ENCODE measurements at places on chromosomes 5 and 9. TPM values are rescaled to one million over a fixed set of nuclear protein-coding genes. Genes with fewer than 3 reads are reported as not detected.

GRCh38 chr5:125489146-125489545 lies 742.7 kb upstream of the ZNF608 start:
- no peak for DNase-seq

GRCh38 chr5:77143998-77144836 lies 57.1 kb upstream of the ZBED3 start:
- DNase-seq = peak; percentile 73

DNA sequence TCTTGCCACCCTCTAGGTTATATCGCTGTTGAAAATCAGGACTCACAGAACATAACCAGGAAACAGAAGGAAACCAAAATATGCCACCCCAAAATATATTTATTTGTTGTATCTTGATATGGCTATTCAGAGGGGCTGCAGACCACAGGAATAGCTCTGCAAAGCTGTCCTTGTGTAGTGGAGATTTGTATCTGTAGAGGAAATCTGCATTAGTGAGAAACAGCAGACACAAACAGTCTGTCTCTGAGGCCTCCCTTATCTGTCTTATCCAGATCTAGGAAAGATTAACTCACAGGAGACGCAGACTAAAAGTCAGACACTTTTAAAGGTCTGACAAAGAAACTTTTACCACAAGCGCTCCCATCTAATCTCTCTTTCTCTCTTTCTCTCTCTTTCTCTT lies 54.1 kb upstream of the CEMIP2 start:
- DNase-seq = no peak

DNA sequence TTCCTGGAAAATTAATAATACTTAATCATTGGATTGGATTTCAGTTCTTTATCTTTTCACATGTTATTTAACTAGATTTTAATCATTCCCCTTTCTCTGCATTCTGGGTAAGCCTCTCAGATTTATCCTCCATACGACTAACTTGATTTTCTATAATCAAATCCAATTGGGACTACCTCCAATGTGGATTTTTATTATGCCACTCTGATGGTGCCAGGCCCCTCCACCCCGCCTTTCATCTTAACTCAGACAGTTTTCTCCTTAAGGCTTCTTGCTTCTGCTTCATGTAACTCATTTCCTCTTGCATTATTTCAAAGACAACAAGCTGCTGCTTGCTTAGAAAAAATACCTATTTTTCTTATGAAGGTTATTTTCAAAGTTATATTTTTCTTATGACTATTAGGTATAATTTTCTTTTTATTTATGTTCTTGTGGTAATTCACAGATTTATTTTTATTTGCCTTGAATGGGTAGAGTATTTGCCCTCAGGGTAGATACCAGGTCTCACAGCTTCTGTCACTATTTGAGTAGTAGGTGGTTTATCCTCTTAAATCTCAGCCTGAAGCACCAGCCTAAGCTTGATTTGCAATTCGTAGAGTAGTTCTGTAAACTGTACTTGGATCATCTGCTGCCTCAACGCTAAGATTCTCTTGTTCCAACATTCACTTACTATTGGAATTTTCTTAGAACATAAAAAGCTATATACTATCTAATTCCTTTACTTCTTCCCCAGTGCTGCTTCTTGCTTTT lies 659.0 kb upstream of the ARRDC3 start:
- DNase-seq = no peak

GRCh38 chr5:117411701-117412100 lies 837.1 kb upstream of the SEMA6A start:
- no peak for DNase-seq

- no peak for DNase-seq
These were observed 255.9 kb downstream of the SAXO1 start for GRCh38 chr9:18776836-18777820.

DNA sequence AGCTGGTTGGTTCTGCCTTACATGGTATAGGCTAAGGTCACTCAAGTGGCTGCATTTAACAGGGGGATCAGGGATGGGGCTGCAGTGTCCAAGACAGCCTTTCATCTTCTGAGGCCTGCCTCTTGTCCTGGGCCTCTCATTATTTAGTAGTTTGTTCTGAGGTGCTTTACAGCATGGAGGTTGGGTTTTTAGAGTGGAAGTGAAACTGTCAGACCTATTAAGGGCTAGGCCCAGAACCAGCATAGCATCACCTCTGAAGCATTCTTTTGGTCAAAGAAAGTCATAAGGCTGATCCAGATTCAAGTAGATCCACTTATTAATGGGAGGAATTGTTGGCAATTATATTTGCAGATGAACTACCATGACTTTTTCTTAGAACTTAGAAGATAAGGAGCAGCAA lies 146.0 kb upstream of the NMUR2 start:
- no peak for DNase-seq

GRCh38 chr5:106880656-106881055 lies 790.1 kb downstream of the EFNA5 start:
- no peak for DNase-seq

DNA sequence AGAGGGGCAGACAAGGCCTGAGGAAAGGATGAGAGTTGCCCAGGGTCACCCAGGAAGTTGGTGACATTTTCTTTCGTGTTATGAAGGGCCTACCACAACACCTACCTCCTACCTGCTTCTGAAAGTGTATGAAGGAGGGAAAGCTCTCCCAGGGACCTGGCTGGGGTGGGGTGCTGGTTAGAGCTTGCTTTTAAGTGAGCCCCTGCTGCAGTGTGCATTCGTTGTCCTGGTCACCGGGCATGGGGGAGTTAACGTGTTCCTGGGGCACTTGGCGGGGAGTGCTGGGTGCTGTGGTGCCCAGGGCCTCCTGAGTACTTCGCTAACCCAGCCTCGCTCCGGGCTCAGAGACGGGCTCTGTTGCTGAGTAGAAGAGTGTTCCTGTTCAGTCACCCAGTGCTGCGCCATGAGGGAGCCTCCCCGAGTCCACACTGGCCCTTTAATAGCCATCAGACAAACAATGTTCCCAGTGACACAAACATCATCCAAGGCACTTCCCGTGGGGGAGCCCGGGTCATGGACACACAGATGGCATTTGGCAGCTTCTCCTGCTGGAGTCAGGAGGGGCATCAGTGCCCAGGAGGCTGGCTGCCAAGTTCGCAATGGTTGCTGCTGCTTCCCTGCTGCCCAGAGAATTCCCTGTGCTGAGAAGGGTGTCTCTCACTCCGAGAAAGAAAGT lies 85.7 kb downstream of the AMBP start:
- DNase-seq = peak; percentile 79

DNA sequence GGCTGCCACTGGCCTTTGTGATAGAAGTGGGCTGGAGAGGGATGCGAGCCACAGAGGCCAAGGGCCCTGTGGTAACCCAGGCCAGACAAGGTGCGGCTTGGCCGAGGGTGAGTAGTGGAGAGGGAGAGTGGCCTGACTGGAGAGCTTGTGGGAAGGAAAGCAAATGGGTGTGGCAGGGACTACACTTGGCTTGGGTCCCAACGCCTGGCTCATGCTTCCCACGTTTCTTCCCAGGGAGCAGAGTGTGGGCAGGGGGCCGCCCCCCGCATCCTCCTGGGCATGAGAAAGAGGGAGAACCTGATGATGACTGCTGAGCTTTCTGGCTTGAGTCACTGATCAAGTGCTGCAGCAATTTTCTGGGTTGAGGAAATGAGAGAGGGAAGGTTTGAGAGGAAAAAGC lies 95.7 kb downstream of the ANKH start:
- no peak for DNase-seq

DNA sequence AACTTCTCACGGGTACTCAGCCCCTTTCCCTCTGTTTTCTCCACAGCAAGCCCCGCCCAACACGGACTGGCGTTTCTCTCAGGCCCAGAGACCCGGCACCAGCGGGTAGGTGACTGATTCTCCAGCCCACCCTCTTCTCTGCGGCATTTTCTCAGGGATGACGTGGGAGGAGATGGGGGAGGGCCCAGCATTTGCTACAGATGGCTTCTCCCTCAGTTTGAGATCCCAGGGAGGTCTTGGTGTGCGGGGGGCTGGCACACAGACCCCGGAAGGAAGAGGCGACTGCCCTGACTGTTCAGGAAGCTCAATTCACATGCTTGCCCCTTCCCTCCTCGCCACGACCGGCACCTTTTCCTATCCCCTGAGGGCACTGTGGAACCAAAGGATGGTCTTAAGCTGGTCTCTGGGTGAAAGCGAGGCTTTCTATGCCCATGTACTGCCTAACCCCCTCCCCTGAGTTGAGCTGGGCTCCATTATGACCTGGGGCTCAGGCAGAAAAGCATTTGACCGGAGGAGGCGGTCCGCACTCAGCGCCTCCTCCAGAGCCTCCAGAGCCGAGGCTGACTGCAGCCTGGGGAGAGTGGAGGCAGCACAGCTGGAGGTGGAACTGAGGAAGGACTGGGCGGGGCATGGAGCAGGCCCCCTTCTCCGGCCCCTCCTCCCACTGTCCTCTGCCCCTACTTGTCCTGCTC lies 6.0 kb downstream of the PCDHGC5 start:
- no peak for DNase-seq

DNA sequence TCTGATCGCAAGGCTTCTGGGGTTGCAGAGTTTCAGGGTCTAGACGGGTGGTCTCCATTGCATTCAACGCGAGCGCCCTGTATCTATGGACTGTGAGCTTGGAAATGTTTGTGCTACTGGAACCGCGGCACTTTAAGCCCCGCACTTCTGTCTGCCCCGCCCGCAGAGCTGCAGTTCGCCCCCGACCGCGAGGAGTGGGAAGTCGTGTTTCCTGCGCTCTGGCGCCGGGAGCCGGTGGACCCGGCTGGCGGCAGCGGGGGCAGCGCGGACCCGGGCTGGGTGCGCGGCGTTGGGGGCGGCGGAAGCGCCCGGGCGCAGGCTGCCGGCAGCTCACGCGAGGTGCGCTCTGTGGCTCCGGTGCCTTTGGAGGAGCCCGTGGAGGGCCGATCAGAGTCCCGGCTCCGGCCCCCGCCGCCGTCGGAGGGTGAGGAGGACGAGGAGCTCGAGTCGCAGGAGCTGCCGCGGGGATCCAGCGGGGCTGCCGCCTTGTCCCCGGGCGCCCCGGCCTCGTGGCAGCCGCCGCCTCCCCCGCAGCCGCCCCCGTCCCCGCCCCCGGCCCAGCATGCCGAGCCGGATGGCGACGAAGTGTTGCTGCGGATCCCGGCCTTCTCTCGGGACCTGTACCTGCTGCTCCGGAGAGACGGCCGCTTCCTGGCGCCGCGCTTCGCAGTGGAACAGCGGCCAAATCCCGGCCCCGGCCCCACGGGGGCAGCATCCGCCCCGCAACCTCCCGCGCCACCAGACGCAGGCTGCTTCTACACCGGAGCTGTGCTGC lies 1.0 kb downstream of the ADAMTS19 start:
- peak; percentile 11 for DNase-seq

GRCh38 chr5:157116483-157116954 lies 7.7 kb upstream of the HAVCR2 start:
- DNase-seq = no peak

DNA sequence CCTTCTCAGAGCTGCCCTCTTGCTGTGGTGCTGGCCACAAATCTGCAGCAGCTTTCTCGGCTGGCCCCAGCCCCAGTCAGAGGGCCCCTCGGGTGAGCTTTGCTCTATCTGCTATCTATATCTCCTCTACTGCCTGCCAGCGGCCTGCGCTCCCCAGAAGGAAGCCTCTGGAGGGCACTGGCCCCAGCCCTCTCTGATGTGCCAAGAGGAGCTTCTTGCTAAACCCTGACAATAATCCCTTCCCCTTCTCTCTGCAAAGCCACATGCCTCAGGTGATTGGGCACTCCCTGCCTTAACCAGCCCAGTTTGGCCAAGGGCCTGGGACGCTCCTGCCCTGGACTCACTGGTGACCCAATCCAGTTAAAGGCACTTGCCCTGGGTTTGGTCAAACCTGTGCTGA lies 42.7 kb downstream of the CAMK2A start:
- DNase-seq = no peak

DNA sequence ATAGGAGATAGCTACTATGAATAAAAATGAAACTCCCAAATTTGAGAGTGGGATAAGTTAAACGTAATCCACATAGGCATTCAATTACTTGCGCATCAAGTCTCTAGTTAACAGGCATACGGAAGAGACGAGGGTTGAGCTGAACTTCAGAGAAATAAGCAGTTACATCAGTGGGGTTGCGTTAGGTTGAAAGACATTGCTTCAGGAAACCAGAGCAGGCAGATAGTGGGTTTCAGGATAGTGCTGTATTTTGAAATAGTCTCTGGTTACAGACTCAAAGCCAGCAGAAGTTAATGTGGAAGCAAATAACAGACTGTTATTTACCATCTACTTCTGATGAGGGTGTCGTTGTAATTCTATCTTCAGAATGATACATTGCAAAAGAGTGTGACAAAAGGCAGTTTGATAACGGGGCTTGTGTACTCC lies 533.4 kb downstream of the PDE4D start:
- DNase-seq = no peak

DNA sequence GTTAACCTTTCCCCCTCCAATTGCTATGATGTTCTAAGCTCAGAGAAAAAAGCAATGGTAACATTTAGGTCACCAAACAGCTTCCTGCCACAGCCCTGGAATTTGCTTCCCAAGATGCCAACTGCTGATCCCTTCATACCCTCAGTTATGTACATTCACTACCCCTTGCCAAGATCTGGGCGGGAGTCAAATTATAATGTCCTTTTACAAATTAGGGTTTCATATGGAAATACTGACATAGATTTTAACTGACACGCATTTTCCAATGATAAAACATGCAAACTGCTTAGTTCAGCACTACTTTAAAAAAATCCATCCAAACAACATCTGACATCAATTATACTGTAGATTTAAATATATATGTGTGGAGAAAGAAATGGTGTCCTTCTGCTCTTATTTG lies 5.0 kb downstream of the LOX start:
- no peak for DNase-seq

DNA sequence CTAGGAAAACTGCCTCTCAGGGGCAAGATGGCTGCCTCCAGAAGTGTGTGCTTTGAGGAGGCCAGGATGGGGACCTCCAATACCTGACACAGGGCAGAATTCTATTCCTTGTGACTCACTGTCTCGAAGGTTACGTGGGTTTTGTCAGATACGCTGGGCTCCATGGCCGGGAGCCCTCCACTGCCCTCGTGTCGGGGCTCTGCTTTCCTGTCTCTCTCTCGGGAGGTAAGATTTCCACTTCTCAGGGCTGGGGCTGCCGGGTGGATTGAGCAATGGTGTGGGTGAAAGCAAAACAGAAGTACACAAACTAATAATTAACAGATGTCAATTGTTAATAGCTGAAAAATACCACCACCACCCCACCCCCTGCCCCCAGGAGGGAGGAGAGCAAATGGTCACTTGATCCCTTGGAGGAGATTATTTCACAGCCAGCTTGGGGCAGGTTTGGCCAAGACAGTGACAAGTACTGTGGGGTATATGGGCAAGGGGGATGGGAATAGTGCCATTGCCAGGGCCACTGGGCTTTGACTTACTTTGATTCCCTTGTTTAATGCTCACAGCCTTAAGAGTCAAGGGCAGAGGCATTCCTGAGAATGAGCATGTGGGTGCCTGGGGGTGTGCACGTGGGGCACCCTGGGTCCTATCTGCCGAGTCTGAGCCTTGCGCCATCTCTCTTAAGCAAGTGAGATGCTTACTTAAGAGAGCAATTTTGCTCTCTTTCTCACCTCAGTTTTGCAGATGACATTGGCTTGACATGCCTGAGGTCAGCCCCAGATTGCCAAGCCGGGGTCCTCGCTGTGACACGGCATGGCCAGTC lies 28.8 kb upstream of the DAB2IP start:
- peak; percentile 65 for DNase-seq

- no peak for DNase-seq
These were observed 158.5 kb downstream of the TRPM6 start for GRCh38 chr9:74729136-74729695.

NRG2 gene
- 14.5 TPM for total RNA-seq

OTP gene
- not detected for total RNA-seq

SGTB gene
- total RNA-seq = 6.5 TPM

C9orf78 gene
- total RNA-seq = 53.6 TPM

ZNG1F gene
- 5.6 TPM for total RNA-seq

TEK gene
- 8.1 TPM for total RNA-seq

ADCY2 gene
- total RNA-seq = 2.4 TPM

All from mucosa of gallbladder (tissue), 1 donor.